ENCODE measurements at places on chromosomes 5 and 9.

GRCh38 chr9:8492679-8493078, 693.1 kb upstream of the DMAC1 start:
- DNase-seq = no peak

- no peak for DNase-seq
Observed at GRCh38 chr5:124451721-124452383, 294.6 kb downstream of the ZNF608 start.

GRCh38 chr9:91211919-91212318, 149.8 kb downstream of the AUH start:
- DNase-seq = no peak

- DNase-seq = no peak
Observed at GRCh38 chr9:91884696-91885687, 65.0 kb downstream of the ROR2 start.

Measured in transverse colon (tissue), 4 donors.